ENCODE measurements at places on chromosomes 4 and X.

- no peak for DNase-seq
Measured at GRCh38 chr4:15847746-15848145, 69.6 kb downstream of the CD38 start.

DNA sequence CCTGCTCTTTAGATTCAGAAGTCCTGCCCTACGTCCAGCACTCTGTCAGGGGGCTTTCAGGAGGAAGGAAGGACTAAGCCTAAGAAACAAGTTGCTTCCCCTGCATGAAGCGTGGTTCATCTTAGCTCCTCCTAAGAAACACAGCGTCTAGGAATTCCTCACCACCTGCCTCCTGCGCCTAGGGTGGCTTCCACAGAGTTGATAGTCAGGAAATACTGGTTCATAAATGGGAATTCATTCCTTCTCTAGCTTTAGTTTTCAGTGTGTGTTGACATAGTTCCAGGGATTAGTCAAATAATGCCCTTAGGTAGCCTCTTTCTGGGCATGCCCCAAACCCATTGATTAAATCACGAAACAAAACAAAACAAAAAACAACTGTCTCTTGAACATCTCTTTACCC is 1.7 kb upstream of the MXRA5 start:
- no peak for DNase-seq

DNA sequence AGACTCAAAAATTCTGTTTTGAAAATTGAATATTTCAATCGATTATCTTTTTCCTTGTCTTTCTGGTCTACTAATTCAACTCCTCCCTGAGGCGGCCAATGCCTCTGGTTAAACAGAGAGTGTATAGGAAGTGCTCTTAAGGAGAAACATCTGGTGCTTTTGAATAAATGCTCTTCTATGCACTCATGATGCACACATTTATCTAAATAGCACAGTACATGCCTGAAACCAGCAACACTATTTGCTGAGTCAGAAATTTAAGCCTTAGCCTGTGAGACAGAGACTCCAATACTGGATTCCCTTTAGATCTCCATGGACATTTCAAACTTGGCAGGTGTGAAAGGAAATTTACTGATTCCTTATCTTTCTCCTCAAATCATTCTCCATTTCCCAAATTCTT is 118.6 kb downstream of the SLIT2 start:
- no peak for DNase-seq

DNA sequence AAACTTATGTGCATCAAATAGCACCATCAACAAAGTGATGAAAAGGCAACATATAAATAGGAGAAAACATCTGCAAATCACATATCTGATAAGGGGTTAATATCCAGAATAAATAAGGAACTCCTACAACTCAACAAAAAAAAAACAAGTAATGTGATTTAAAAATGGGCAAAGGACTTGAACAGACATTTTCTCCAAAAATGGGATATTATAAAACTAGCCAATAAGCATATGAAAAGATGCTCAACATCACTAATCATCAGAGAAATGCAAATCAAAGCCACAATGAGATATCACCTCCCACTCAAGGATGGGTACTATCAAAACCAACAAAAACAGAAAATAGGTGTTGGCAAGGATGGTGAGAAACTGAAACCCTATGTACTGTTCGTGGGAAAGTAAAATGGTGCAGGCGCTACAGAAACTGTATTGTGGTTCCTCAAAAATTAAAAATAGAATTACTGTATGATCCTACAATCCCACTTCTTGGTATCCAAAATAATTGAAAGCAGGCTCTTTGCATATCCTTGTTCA is 2.4 kb downstream of the DNAJB14 start:
- no peak for DNase-seq

DNA sequence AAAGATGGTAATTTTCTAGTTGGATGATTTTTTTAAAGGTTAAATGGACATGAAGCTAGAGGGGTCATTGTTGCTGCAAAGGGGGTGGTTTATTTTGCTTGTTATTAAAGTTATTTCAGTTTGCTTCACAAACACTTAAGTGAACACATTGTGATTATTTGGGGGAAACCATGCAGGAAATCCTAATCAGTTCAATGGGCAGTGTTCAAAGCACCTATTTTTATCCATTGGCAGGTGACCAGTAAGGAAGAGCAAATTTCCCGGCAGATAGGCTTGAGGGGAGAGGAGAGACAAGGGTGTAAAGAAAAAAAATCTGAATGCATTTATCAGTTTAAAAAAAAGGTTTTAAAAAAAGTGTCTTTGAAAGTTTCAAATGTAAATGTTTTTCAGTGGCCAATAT is 17.6 kb downstream of the GPR174 start:
- no peak for DNase-seq

DNA sequence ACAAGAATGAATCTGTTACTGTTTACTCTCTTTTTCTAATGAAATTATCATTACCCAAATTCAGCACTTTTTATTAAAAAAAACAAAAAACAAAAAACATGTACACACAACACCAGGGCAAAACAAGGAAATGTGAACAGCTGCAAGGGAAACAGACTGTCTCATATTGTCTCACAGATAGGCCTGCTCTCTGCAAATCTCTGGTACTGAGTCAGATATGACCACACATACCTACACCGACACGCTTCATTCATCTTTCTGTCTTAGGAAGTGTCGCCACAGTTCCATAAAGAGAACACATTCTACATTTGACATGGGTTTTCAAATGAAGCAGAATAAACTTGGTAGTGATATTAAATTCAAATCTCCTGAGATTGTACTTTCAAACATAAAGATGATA is 92.2 kb upstream of the GPR34 start:
- no peak for DNase-seq

DNA sequence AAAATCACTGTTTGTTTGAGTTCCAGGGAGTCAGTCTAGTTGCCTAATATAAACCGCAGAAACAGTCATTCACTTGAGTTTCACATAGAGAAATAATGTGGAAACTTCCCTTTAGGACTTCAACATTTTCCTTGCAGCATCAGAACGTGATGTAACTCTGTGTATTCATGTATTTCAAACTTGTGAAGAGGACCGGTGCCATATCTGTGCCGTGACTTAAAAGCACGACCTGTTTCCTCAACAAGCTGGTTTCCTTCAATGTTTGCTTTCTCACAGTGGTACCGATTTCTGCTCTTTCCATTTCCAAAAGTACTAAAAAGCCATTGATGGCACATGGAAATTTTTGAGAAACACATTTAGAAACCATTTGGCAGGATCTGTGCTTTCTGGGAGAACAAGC is 166.6 kb upstream of the RAPGEF2 start:
- no peak for DNase-seq

GRCh38 chr4:165668694-165669093 is 204.3 kb upstream of the TLL1 start:
- DNase-seq = no peak

GRCh38 chr4:48862038-48862437 is 31.1 kb downstream of the OCIAD1 start:
- no peak for DNase-seq

DNA sequence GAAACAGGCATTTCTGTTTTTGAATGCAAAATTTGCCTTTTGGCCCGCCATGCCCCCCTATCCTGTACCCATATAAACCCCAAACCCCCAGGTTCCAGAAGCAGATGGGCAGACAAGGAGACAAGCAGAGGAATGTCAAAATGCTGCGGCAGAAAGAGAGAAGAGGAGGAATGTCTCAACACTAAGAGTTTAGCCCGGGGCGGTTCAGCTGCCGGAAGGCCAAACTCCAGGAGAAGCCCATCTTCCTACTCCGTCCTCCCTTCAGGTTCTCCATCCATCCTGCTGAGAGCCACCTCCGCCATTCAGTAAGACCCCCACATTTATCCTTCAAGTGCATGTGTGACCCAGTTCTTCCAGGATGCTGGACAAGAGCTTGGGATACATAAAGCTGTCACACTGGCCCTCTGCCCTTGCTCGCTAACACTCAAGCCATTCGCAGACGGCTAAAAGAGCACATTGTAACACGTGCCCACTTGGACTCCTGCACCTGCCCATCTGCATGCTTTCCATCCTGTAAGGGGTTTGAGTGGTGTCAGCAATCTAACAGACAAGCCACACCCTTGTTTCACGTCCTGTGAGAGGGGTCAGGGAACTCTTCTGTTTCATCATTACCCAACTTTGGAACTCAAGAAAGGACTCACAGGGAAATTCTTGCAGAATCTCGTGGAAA is 31.3 kb downstream of the TLR10 start:
- DNase-seq = no peak

- no peak for DNase-seq
Measured at GRCh38 chr4:142352712-142353111, 493.4 kb downstream of the INPP4B start.

DNA sequence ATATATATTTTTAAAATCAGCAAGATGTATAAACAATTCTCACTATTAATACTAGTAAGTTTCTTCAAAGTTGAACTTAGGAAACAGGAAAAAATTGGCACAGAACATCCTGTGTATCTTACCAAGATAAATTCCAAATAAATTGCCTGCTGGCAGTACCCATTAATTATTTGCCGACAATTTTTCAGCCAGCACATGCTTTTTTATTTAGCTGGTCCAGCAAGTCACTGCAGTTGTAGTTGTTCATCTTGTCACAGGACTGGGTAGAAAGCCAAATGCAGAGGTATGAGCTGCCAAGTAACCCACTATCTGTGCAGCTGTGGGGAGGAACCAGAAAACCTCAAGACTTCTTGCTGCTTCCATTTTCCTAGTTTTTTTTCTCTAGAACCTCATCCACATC is 113.4 kb downstream of the PACRGL start:
- no peak for DNase-seq

DNA sequence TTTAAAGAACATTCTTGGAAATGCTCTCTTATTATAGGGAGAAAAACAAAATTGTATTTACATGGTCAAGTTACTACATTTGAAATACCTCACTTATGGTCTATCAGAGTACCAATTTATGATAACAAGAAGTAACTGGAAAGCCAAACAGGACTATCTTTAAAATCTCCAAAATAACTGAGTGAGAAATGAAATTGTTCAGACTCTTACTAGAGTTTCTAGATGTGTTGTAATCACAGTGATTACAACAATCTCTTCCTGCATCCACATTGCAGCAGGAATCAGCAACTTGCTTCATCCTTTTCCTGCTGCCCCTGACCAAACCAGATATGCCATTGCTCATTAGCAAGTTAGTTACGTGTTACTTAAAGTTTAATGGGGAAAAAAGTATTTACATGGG is 245.2 kb upstream of the SMIM31 start:
- DNase-seq = no peak

GRCh38 chr4:16212138-16212782 is 14.0 kb downstream of the TAPT1 start:
- DNase-seq = no peak

DNA sequence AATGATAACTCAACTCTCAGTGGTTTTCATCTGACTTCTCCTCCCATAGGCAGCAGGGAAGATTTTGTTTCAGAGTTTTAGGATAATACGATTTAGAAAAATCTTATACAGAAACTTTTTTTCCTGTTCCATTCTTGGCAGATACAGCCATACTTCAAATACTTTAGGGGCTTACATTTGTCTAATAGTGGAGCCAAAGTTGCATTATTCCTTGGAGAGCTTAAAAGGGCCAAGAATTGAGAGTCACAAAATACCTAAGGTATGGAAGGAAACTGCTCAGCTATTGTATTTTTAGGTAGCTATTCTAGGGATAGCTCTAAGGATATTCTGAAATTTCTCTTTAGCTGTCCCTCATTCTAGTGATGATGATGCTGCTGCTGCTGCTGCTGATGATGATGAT is 132.9 kb upstream of the PTCHD1 start:
- DNase-seq = no peak

- DNase-seq = no peak
Measured at GRCh38 chr4:39312816-39313215, 53.3 kb downstream of the RFC1 start.

DNA sequence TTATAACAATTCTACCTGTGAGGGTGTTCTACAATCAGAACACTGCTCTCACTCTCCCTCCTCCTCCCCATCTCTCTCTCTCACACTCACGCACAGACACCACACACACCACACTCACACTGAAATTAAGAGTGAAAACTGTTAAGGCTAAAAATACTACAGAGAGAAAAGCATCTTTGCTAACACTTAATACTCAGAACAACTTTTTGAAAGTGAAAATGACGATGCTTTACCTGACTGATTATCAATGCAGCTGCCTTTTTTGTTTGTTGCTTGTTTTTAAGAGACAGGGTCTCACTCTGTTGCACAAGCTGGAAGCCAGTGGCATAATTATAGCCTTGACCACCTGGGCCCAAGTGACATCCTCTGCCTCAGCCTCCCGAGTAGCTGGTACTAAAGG is 222.4 kb downstream of the APBB2 start:
- DNase-seq = no peak

DNA sequence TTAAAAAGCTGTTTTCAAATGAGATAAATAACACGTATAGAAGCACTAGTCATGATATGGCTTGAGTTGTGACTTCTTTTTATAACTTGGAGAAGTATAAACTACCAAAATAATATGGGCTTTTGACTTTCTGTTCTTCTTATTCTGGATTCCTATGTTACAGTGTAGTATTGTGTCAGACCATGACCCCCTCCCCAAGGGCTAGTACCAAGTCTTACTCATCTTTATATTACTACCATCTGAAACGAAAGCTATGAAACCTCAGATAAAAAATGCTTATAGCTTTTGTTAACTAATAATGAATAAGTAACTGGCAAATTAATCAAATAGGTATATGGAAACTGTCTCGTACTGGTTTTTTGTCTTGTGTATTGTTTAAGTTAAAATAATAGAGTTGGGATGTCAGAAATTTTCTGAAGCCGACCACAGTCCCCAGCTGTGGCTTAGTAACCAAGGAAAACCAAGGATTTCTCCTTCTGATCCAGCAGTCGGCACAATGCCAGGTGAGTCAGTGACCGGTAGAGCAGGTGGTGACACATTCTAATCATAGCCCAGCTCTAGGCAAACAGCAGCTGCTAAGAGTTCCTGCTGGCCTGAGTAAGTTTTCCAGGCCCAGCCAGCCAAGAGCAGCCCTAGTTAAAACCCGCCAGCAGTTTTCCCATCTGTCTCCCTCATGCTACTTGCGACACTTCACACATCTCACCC is 163.3 kb upstream of the PRDX4 start:
- DNase-seq = no peak

GRCh38 chrX:9582956-9583355 is 118.1 kb downstream of the TBL1X start:
- DNase-seq = no peak

- DNase-seq = no peak
Measured at GRCh38 chrX:74506317-74507115, 85.2 kb downstream of the SLC16A2 start.

DNA sequence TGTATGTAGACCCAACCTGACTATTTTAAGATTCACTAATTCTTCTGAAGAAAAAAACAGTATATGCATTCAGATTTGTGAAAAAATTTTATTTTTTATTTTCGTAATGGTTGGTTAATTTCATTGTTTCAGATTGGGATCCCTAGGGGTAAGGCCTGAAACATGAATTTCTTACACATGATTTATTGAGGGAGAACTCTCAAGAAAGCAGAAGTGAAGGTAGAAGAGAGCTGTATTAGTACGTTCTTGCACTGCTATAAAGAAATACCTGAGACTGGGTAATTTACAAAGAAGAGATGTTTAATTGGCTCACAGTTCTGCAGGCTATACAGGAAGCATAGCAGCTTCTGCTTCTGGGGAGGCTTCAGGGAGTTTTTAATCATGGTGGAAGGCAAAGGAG is 611.9 kb upstream of the TECRL start:
- no peak for DNase-seq
